ENCODE measurements at places on chromosomes 2 and 18.

- DNase-seq: no peak
Observed at GRCh38 chr2:207725873-207726578, 14.6 kb downstream of the CCNYL1 start.

GRCh38 chr2:20421988-20422370 lies 24.9 kb upstream of the RHOB start:
- DNase-seq: no peak

DNA sequence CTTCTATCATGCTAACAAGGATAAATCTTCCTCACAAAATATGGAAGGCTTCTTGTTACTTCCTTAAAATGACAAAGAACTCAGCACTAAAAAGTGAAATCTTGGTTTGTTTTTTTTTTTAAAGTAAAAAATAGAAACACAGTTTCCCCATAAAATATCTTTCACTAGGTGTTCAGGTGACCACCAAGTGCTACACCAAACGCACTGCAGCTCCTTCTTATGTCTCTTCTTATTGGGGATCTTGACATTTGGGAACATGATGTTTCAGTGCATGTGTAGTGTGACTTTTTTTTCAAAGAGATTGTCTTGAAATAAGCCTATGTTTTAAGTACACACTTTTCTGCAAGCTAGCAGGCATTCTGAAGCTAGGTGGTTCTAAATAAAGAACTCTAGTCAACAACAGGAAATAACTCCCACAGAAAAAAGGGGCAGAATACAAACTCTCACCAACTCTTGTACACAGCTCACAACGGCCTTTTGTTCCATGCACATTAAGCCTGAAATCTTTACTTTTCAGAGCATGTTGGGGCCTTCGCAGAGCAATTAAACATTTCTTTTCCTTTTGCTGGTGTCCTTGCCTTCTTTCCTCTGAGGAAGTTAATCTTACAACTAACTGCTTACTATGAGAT lies 13.2 kb upstream of the SERTAD2 start:
- DNase-seq: no peak

DNA sequence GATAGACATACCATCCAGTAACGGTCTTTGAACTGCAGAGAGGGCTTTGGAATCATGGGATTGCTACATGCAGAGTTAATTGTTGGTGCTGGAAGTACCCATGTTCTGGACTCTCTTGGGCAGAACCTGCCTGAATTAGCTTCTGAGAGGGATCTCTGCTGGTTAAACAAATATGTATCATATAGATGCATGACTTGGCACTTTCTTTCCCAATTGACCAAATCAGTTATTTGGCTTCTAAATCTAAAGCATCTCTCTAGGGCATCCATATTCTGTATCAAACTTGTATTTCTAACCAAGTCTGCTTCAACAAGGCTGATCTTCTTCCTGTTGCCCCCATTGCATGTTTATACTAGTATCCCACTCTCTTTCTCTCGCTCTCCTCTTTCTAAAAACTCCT lies 336.7 kb upstream of the CELF4 start:
- DNase-seq: no peak

DNA sequence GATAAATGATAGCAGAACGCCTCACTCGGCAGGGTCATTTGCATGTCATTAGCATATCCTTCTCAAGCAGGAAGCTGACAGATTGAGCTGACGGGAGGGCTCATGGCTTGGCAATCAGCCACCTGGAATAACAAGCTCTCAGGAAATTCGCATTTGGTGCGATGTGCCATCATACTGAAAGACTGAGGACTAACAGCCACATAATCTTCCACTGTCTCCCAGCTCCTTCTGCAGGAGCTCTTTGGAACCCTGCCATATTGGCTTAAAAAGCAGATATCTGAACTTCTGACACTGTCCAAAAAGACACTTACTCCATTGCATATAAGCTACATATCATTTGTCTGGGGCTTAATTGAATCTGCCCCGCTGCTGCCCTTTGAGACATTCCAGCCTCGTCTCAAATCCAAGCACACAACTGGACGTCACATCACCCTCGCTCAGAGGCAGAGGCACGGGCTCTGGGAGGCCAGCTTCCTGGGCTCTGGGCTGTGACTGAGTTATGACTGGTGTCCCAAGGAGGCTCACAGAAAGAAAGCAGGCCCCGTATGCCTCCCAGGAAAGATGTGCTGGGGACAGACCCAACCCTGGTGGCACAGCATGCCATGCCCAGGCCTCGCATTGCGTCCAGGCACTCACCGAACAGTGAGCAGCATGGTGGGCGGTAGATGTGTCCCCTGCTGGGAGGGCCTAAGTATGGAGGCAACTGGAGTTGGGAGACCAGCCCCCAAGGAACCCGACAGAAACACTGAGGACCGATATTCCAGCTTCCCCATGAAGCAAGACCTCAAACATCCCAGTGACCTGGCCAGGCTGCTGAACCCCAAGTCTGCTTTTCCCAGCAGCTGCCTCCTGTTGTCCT lies 228.0 kb downstream of the ATAD2B start:
- no peak for DNase-seq

- DNase-seq: no peak
Observed at GRCh38 chr2:226667736-226668135, 131.9 kb downstream of the IRS1 start.

DNA sequence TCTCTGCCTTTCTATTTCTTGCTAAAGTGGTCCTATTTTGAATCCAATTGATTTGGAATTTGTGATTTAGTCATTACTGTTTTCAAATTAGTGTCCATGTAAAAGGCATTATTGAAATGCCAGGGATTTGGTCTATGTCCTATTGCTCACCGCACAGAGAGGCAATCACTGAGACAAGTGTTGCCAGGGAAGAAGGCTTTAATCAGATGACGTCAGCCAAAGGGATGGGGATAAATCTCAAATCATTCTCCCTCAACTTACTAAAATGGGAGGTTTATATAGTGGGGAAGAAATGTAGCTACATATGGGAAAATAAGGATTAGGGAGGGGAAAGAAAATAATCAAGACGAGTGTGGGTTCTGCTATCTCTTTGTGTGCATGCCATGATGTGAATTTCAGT lies 9.6 kb downstream of the SERPINB12 start:
- no peak for DNase-seq

DNA sequence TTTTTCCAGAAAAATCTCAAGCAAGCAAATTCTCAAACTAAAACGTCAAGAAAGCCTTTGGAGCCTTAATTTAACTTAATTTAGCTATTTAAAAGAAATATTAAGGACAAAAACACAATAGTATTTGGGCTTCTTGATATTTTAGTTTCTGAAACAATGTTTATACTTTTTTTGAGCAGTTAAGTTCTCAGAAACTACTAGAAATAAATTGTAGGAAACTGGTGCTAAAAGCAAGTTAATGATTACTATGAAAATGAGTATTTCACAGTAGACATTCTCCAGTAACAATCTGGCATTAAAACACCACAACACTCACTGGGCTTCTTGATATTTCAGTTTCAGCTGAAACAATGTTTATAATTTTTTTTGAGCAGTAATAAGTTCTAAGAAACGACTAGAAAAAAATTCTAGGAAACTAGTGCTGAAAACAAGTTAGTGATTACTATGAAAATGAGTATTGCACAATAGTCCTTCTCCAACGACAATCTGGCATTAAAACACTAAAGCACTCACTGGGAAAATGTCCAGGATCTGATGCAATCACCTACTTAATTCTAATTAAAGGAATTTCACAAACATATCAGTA lies 45.1 kb downstream of the TRAK2 start:
- no peak for DNase-seq

GRCh38 chr2:157875641-157876065 lies 477 bp downstream of the ACVR1 start:
- DNase-seq: peak; percentile 78

GRCh38 chr2:16658076-16658739 lies 7.4 kb downstream of the CYRIA start:
- no peak for DNase-seq

GRCh38 chr18:9150121-9150520 lies 13.5 kb downstream of the ANKRD12 start:
- DNase-seq: no peak

DNA sequence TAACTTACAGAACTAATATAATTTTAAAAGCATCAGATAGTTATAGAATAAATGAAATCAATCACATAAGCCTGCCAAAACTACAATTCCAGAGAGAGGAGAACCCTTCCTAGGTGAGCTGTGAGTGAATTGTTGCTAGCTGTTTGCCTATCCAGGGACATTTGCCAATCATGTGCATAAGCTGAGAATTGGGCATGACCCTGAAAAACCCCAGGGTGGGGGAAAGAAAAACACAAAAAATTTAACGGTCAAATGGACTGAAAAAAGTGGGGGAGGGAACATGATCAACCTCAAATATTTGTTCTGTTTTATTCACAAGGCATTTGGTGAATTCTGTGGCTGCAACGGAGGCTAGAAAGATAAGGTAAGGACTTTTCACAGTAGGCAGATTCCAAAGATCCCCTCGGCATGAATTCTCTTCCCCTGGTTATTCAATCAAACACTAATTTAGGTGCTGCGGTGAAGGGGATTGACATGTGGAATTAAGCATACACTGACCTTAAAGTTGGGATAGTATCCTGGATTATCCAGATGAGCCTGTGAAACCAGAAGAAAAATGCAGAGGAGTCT lies 203.9 kb upstream of the RGPD4 start:
- DNase-seq: no peak

GRCh38 chr2:239955087-239955988 lies 69.8 kb downstream of the NDUFA10 start:
- DNase-seq: no peak

- DNase-seq: no peak
Observed at GRCh38 chr2:63658176-63658968, 69.6 kb downstream of the MDH1 start.

DNA sequence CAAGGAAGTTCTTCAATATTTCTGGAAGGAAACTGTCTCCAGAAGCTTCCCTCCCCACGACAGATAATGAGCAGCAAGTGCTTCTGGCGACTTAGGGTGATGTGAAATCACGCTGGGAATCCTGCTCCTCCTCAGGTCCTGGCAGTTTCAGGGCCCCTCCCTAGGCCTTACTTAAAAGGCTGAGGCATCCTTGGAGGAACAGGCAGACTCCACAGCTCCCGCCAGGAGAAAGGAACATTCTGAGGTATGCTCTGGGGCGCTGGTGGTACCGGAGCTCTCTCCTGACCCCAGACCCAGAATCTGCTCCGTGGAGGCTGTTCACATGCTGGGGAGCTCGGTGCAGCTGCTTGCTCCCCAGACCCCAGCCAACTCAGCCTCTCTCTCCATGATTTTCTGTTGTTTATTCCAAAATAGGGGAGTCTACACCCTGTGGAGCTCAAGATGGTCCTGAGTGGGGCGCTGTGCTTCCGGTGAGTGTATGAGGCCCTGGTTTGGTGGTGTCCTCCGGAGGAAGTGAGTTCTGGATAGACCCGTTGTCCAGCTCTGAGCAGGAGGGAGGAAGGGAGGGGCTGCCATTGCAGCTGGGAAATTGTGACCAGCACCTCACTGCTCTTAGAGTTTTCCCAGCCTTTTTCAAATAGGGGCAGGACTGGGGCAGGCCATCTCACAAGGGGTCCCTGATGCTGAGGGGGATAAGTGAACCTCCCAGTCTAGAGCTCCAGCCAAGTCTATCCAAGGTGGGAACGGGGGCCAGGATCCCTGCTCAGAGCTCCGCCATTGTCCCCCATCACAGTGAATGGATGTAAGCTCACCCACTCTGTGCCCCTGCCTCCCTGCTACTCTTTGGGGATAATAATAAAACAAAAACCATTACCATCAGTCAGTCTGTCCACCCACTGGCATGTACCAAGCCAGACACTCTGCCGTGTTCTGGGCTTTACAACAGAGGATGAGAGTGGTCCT lies at the start of gene IL36RN:
TSS of gene IL36RN (plus strand) at position 201 of the 963 bp plus-strand sequence. CDS start at position 442, 241 bp downstream.
- DNase-seq: no peak

DNA sequence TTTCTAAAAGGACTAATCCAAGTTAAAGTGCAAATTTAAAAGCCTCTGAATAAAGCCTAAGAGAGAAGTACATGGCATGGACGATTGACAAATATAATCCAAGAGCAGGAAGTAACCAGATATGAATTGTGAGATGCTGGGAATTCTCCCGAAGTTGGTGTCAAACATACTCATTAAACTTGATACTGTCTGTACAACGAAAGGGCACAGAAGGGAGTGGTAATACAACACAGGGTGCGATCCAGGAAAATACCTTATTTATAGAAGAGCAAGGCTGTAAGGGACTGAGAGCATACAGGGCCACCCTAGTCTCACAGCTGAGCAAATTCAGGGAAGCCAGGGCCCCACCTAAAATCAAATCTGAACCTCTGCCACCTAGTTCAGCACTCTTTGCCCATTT lies 41.6 kb downstream of the SEMA4F start:
- no peak for DNase-seq

GRCh38 chr2:161681046-161681445 lies 56.8 kb downstream of the SLC4A10 start:
- no peak for DNase-seq

- no peak for DNase-seq
Observed at GRCh38 chr2:47360927-47361326, 42.0 kb upstream of the MSH2 start.

DNA sequence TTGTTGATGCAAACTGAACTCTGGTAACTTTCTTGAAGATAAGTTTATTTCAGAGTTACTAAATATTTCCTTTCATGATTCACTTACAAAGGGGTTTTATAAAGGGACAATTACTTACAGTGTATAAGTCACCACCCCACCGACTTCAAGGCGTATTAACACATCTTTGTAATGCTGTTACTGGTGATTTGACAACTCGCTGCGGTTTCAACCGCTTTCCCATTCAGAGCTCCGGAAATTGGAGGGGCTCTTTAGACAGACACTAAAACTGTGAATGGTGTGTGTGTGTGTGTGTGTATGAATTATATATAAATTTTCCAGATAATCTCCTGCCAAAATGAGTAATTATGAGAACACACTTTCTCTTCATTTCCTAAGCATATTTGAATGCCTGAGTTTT lies 4.9 kb downstream of the TM4SF20 start:
- no peak for DNase-seq

DNA sequence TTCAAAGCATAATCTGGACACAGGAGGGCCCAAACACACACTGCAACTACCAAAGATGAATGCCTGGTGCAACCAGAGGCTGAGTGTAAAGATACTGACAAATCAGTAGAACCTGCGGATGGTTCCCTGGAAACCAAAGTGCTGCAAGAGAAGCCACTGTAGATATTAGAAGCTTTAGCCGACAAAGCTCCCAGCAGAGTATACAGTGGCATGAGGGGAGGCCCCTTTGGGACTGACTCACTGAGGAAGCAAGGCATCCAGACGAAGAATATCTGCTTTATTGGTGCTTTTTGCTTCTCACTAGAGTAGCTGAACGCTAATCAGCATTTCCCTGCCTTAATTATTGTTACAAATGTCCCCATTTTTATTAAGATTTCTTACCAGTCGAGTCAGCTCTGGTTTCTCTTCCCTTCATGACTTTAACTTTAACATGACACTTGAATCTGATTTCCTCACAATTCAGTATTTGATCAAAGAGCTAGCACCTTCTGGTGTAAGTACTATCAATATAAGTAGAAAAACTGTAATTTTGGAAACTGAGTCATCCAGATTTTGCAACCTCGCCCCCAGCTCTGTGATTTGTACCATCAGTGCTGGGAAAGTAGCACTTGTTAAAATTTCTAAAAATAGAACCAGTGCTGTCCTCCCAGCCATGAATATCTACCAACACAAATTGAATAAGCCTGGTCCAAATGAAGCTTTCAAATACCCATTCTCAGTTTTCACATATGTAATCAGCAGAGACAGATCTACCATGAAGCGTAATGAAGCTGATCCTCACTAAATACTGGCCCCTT lies 34.2 kb downstream of the FIGN start:
- no peak for DNase-seq

Data from substantia nigra (tissue), 51 donors.